Adrenal gland (tissue), 19 donors: ENCODE measurements at places on chromosomes 16 and 17. TPM values are rescaled to one million over a fixed set of nuclear protein-coding genes. Genes with fewer than 3 reads are reported as not detected.

GRCh38 chr16:66414891-66415290, 12.2 kb upstream of the BEAN1 start:
- H3K4me3 ChIP-seq = no peak overlapping the region
- DNase-seq = no peak
- H3K27me3 ChIP-seq = no peaks in the 10 kb centered on the region
- no peak overlapping the region for H3K27ac ChIP-seq

Gene MRC2
- 13.2 TPM for total RNA-seq

DNA sequence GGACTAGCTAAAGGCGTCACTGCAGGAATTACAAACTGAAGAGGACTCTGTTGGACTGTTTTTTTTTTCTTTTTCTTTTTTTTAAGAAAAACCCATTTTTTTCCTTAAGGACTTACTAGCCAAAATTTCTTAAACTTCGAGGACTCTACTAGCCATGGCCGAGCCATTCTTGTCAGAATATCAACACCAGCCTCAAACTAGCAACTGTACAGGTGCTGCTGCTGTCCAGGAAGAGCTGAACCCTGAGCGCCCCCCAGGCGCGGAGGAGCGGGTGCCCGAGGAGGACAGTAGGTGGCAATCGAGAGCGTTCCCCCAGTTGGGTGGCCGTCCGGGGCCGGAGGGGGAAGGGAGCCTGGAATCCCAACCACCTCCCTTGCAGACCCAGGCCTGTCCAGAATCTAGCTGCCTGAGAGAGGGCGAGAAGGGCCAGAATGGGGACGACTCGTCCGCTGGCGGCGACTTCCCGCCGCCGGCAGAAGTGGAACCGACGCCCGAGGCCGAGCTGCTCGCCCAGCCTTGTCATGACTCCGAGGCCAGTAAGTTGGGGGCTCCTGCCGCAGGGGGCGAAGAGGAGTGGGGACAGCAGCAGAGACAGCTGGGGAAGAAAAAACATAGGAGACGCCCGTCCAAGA, 878 bp downstream of the HEXIM1 start:
- peak; percentile 93 for DNase-seq
- H3K27ac ChIP-seq = peak overlapping the region; percentile 96
- no peaks in the 10 kb centered on the region for H3K36me3 ChIP-seq

GRCh38 chr17:6556121-6557039, at the start of gene PITPNM3:
Gene PITPNM3 (minus strand): TSS chr17:6556555. CDS start chr17:6556406, 149 bp downstream.
- no peaks in the 10 kb centered on the region for H3K36me3 ChIP-seq
- peaks cover 25% of the 10 kb centered on the region for H3K4me1 ChIP-seq
- no peak within 1 kb of the TSS for H3K4me3 ChIP-seq

Gene TEKT5
- total RNA-seq = not detected

DNA sequence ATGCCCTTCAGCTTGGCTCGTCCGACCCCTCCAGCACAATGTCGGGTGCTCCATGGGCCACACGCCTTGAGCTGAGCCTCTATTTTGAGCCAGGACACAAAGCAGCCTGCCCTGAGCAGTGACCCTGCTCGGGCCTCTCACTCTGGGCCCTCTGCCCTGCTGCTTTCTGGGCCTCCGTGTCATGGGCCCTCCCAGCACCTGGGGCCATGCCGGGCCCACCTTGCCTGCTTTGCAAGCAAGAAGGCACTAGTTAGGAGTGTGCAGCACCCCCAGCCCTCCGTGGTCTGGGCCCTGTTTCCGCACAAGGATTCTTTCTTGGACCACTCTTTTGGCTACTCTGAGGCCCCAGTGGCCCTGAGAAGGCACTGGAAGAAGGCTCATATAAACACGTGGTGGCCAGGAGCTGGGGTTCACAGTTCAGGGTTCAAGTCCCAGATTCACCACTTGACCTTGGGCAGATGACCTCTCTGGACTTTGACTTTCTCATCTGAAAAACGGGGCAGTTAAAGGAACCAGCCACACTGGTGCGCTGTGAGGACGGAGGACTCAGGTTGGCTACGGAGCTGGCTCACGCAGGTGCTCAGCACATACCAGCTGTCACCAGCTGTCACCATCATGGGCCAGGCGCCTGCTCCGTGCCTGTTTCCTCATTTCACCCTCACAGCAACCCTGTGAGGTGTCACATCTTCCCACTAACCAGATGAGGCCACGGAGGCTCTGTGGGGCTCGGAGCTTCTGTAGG, 166.0 kb upstream of the GSE1 start:
- DNase-seq = no peak
- H3K36me3 ChIP-seq = no peaks in the 10 kb centered on the region
- no peak overlapping the region for H3K4me3 ChIP-seq
- H3K27me3 ChIP-seq = no peaks in the 10 kb centered on the region
- H3K4me1 ChIP-seq = no peaks in the 10 kb centered on the region
- H3K27ac ChIP-seq = no peak overlapping the region

GRCh38 chr16:47523342-47524006, 62.3 kb downstream of the PHKB start:
- no peaks in the 10 kb centered on the region for H3K36me3 ChIP-seq
- H3K27ac ChIP-seq = no peak overlapping the region
- no peak overlapping the region for H3K4me3 ChIP-seq
- no peaks in the 10 kb centered on the region for H3K27me3 ChIP-seq
- DNase-seq = no peak

GRCh38 chr16:87417528-87417910, 25.4 kb downstream of the MAP1LC3B start:
- no peak overlapping the region for H3K4me3 ChIP-seq
- no peaks in the 10 kb centered on the region for H3K4me1 ChIP-seq
- no peaks in the 10 kb centered on the region for H3K36me3 ChIP-seq
- no peaks in the 10 kb centered on the region for H3K27me3 ChIP-seq
- DNase-seq = no peak

GRCh38 chr16:58533751-58534470, 18.6 kb downstream of the SETD6 start:
- H3K27me3 ChIP-seq = no peaks in the 10 kb centered on the region
- H3K4me1 ChIP-seq = peaks cover 20% of the 10 kb centered on the region
- peak; percentile 54 for DNase-seq
- H3K27ac ChIP-seq = no peak overlapping the region
- H3K4me3 ChIP-seq = no peak overlapping the region

GRCh38 chr16:53511084-53511402, 8.0 kb upstream of the AKTIP start:
- no peaks in the 10 kb centered on the region for H3K27me3 ChIP-seq
- no peak overlapping the region for H3K4me3 ChIP-seq
- DNase-seq = no peak

DNA sequence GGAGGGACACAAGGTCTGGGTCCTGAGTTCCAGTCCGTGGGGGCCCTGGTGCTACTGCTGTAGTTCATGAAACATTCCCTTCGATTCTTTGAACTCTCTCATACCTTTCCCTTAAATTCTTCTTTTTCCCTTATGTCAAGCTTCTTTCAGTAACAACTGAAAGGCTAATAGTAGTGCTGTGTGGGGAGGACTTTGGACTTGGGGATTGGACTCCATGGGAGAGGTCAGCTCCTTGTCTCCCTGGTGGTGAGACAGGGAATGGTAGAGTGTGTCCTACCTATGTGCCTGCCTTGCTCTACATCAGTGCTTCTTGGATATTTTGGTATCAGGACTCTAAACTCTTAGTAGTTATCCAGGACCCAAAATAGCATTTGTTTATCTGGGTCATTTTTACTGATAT, 628.1 kb downstream of the WWOX start:
- no peaks in the 10 kb centered on the region for H3K27me3 ChIP-seq
- H3K36me3 ChIP-seq = no peaks in the 10 kb centered on the region
- H3K4me3 ChIP-seq = no peak overlapping the region
- no peaks in the 10 kb centered on the region for H3K4me1 ChIP-seq
- DNase-seq = no peak

DNA sequence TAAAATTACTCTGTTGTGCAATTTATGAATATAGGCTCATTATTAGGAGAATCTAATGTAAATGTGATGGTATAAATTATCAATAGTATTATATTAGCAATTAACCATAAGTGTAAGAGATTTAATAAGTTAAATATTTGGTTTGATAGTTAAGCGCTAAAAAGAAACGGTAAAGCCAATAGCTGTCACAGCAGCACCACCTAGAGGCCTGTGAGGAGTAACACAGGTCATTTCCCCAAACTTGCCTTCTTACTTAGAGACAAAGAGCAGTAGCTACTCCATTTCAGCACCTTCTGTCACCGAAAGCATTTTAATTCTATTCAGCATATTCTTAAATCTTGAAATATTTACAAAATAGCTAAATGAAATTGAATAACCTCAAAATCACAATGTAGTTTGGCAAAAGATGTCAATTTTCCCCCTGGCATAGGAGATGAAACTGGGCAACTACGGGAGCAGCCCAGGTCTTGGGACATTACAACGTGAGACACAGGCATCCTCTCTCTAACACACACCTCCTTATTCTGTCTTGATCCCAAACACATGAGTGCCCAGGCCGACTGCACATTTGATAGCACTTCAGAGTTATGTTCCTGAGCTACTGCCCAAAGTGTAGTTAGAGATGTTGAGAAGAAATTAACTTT, 14.3 kb upstream of the DYNLRB2 start:
- no peaks in the 10 kb centered on the region for H3K27me3 ChIP-seq
- H3K27ac ChIP-seq = no peak overlapping the region
- H3K36me3 ChIP-seq = no peaks in the 10 kb centered on the region
- no peak overlapping the region for H3K4me3 ChIP-seq
- DNase-seq = peak; percentile 43

- peak; percentile 79 for DNase-seq
- H3K36me3 ChIP-seq = no peaks in the 10 kb centered on the region
- H3K27me3 ChIP-seq = no peaks in the 10 kb centered on the region
- no peak overlapping the region for H3K4me3 ChIP-seq
- no peak overlapping the region for H3K27ac ChIP-seq
Observed at GRCh38 chr16:85625053-85625452, 11.9 kb downstream of the GSE1 start.

GRCh38 chr16:8655184-8655717, 19.2 kb upstream of the ABAT start:
- H3K36me3 ChIP-seq = no peaks in the 10 kb centered on the region
- no peak overlapping the region for H3K27ac ChIP-seq
- no peak for DNase-seq
- H3K4me3 ChIP-seq = no peak overlapping the region
- H3K27me3 ChIP-seq = no peaks in the 10 kb centered on the region

GRCh38 chr16:29663016-29663806, at the start of gene SPN:
Gene SPN (plus strand): TSS chr16:29663247. CDS start chr16:29663729, 482 bp downstream.
- peaks cover 5% of the 10 kb centered on the region for H3K27me3 ChIP-seq
- no peak within 1 kb of the TSS for H3K27ac ChIP-seq
- no peak within 1 kb of the TSS for H3K4me3 ChIP-seq

DNA sequence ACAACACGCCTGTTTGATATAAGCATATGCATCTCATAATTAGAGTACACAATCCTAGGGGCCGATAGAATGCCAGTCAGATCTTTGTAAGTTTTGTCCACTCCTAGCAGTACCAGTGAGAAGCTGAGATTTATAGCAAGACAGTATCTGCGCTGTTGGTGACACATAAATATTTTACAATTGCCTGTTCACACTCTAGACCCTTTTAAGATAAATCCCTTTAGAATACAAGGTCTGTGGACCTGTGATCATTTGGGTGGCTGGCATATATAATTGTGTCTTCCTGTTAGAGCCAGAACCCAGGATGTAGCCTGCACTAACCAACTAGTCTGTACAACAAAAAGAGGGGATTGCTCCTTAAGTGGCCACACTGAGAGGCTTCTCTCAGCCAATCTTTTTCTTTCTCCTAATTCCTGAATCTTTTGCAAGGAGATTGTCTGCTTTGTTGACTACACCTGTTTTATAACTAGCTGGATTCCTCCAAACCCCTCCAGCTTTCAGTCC, 74.7 kb downstream of the WIPI1 start:
- no peaks in the 10 kb centered on the region for H3K27me3 ChIP-seq
- peaks cover 13% of the 10 kb centered on the region for H3K4me1 ChIP-seq
- H3K27ac ChIP-seq = peak overlapping the region; percentile 86
- no peak overlapping the region for H3K4me3 ChIP-seq
- no peaks in the 10 kb centered on the region for H3K36me3 ChIP-seq
- no peak for DNase-seq

DNA sequence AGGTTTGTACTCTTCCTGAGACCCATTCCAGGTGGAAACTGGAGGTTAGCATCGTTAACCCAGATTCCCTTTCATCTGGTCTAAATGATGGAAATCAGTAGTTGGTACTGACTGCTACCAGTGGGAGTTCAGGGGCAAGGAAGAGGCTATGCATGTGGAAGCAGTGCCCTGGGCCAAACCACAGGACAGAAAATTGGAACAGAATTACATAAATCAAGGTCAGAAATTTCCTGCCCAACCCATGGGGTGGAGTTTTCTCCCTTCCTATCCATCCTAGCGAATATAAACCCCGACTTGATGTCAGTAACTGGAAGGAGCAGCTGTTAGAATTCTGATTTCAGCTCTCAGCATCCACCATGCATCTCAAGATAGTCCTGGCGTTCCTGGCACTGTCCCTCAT, at the start of gene AOC2:
TSS of gene AOC2 (plus strand) at position 310 of the 400 bp plus-strand sequence. CDS start at position 357, 47 bp downstream.
- H3K4me1 ChIP-seq = peaks cover 21% of the 10 kb centered on the region
- H3K4me3 ChIP-seq = no peak within 1 kb of the TSS
- H3K27me3 ChIP-seq = no peaks in the 10 kb centered on the region
- H3K36me3 ChIP-seq = no peaks in the 10 kb centered on the region
- H3K27ac ChIP-seq = peak within 1 kb of the TSS; percentile 80

GRCh38 chr16:89691986-89692569, 5.6 kb downstream of the CDK10 start:
- no peaks in the 10 kb centered on the region for H3K36me3 ChIP-seq
- H3K27me3 ChIP-seq = no peaks in the 10 kb centered on the region
- no peak overlapping the region for H3K4me3 ChIP-seq
- no peak overlapping the region for H3K27ac ChIP-seq
- H3K4me1 ChIP-seq = peaks cover 7% of the 10 kb centered on the region

Gene TLCD3B
- total RNA-seq = not detected
